Upper lobe of left lung (tissue), 6 donors: ENCODE measurements at places on chromosomes 11 and 22. TPM values are rescaled to one million over a fixed set of nuclear protein-coding genes. Genes with fewer than 3 reads are reported as not detected.

TRIM22 gene
- total RNA-seq = 82.2 TPM

TRIM51G gene
- not detected for total RNA-seq

CCDC89 gene
- total RNA-seq = 4.4 TPM

ANKRD42 gene
- total RNA-seq = 25.1 TPM

ATF4 gene
- 397 TPM for total RNA-seq

SGSM1 gene
- 0.78 TPM for total RNA-seq
